ENCODE measurements at places on chromosomes 5 and 9.

DNA sequence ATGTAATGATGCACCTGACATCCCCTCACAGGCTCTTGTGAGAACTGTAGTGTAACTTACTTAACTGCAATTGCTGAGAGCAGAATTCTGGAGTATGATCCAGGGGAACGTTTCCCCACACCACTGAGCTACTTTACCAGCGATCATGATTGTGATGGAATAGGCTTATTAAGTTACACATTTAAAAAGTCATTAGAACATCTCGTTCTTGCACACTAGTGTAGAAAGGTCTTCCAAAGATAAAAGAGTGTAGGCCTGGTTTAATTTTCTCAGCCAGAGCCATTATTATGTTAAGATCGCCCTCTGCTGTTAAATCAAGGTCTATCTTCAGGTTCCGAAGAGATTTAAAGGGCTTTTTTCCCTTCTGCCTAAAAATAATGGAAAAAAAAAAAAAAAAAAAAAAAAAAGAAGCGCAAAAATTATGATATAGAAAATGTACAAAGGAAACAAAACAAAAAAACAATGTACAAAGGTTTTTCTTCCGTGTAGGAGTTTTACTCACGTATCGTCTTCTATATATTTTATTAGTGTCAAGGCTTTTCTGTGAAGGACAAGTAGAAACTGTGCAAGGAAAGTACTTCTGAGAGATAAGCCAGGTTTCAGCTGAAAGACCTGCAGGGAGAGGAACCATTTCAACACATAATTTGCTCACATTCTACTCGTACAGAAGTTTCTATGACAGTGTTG is 18.6 kb upstream of the MOB3B start:
- DNase-seq, result no peak

DNA sequence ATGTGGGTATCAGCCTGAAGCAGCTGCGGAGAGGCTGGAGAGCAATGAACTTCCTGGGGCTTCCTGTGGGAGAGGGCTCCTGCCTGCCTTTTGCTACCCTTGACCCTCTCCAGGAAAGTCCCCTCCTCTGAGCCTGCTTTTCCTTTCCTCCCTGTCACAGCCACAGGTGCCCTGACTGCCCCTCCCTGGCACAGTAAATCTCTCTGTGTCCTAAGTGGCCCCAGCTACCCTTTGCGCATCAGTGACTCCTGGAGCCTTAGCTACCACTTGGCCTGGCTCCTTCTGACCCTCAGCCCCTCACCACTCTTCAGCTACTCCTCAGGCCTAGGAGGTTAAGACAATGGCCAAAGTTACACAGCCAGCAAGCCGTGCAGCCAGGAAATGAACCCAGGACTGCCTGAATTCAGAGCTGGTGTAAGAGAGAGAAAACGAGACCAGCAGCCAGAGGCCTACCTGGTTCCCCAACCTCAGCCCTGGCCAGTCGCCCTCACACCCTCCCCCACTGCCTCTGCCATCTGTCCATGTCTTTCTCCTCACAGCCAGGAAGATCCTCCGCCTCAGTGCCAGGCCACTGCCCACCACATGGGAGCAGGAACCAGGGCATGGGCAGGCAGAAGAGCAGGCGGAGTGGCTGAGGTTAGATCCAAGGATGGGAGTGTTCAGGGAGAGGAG is 18.6 kb downstream of the CNTFR start:
- no peak for DNase-seq

DNA sequence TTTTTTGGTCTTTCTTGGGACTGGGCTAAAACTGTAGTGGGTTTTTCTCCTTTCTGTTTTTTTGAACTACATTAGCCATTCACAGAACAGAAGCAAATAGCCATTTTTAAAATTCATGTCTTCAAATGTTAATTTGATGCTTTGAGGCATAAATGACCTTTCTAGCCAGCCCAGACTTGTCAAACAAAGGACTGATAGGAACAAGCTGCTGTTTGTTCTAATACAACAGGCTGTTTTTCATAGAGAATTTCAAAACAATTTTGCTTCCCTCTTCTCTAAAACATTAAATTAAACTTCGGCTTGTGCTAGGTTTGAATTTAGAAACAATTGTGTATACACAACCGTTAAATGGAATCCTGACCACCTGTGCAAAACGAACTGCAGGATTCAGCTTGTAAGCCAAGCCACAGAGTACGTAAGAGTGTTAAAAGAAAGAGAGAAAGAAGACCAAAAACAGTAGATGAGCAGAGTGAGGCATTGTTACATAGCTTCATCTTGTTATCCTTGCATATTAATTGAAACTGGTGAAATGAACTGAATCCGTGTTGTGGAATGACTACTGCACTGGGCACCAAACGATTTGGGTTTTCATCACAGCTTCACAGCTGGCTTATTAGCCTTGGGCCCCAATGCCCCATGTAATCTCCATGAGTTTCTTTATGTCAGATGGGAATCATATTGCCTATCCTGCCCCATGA is 100.0 kb downstream of the ZSWIM6 start:
- DNase-seq, result no peak

GRCh38 chr5:119055294-119055693 is 15.6 kb upstream of the DMXL1 start:
- no peak for DNase-seq

GRCh38 chr5:73030995-73031394 is 75.2 kb downstream of the FCHO2 start:
- DNase-seq, result no peak

- no peak for DNase-seq
Measured at GRCh38 chr5:42927730-42928129, 112.4 kb downstream of the ANXA2R start.

GRCh38 chr5:143341807-143342570 is 61.5 kb downstream of the NR3C1 start:
- no peak for DNase-seq

DNA sequence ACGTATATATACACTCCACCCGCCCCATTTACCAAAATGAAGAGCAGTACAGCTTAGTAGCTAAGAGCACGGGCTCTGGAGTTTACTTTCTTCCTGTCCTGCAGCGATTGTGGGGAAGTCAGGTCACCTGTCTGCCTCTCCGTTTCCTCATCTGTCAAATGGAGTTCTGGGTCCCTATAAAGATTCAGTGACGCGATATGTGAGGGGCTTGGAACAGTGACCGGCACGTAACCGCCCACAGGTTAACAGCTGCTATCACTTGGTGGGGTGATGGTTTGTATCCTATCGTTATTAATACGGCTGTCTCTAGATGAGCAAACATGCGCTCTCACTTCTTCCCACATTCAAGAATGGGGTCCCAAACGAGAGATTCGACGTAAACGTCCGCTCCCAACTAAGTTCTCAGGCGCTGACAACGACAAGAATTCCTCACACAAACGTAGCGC is 426 bp downstream of the FAM114A2 start:
- no peak for DNase-seq

- no peak for DNase-seq
Measured at GRCh38 chr9:93686127-93686879, 109.9 kb downstream of the PHF2 start.
